T-helper 17 cell (primary cell): ENCODE measurements at places on chromosomes 2 and 18.
A peak's percentile ranks its signal among the peaks of the same experiment; 100 is the strongest.

DNA sequence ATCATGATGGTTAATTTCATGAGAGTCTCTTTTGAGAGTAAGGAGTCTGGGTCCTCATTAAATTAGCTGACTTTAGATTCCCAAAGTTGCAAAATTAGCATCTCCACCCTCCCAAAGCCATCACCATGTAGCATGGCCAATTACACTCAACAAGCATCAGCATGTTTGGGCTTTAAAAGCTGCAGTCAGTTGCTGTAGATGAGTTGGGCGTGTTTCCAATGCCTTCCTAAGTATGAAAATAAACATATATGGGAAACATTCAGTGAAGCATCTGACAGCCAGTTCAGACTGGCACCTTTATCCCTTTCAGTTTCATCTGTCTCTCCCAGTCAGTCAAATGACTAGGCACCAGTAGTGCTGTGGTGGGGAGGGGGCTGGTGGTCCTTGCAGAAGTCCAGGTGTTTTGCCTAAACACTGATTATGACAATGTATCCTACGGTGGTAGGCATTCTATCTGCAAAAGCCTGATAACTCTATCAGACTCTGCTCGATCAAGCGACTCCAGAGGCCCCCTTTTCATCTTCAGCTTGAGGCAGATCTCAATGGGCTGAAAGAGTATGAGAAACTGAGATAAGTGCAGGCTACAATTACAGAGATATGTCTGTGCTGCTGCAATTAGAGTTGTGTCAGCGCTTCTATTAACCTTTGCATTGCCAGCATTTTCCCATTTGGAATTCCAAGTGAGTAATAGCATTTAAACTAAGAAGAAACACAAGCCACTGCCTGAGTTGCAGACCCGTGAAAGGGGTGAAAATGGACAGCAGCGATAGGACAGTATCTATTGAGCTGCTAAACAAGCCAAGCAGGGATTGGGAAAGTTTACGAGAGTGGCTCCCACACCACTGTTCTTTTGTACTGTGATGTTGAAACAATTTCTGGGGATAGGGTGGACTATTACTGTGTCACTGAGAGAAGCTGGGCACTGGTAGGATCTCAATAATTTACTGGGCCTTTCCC, 67.3 kb upstream of the SPOPL start:
- H3K27me3 ChIP-seq, result no peaks in the 10 kb centered on the region
- H3K36me3 ChIP-seq, result no peaks in the 10 kb centered on the region

- H3K27ac ChIP-seq, result peak overlapping the region; percentile 100
- no peak for DNase-seq
- peaks cover 38% of the 10 kb centered on the region for H3K4me1 ChIP-seq
- peaks cover 4% of the 10 kb centered on the region for H3K36me3 ChIP-seq
Measured at GRCh38 chr18:3055816-3056215, 42.9 kb upstream of the LPIN2 start.

DNA sequence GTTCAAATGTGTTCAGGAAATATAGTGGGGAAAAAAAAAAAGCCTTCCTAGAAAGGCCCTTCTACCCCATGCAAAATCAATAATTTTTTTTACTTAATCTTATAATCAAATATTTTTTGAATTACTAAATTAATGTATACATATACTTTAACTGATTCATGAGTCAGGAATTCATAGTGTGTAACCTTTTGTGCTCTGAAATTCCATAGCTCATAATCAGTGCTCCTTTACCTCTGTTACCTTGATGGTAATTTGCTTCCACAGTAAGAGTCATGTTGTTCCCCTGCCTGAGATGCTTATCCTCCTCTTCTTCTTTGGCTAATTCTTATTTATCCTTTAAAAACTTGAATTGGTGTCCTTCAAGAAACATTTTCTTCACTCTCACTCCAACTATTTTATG, 414.2 kb downstream of the THSD7B start:
- H3K4me1 ChIP-seq, result no peaks in the 10 kb centered on the region
- no peaks in the 10 kb centered on the region for H3K27me3 ChIP-seq
- no peak for DNase-seq
- no peak overlapping the region for H3K4me3 ChIP-seq
- H3K36me3 ChIP-seq, result no peaks in the 10 kb centered on the region

GRCh38 chr2:201414099-201415023, 36.9 kb downstream of the TRAK2 start:
- H3K4me1 ChIP-seq, result peaks cover 21% of the 10 kb centered on the region
- no peak for DNase-seq
- H3K4me3 ChIP-seq, result no peak overlapping the region
- H3K27me3 ChIP-seq, result no peaks in the 10 kb centered on the region
- no peak overlapping the region for H3K27ac ChIP-seq
- peaks cover 2% of the 10 kb centered on the region for H3K36me3 ChIP-seq

DNA sequence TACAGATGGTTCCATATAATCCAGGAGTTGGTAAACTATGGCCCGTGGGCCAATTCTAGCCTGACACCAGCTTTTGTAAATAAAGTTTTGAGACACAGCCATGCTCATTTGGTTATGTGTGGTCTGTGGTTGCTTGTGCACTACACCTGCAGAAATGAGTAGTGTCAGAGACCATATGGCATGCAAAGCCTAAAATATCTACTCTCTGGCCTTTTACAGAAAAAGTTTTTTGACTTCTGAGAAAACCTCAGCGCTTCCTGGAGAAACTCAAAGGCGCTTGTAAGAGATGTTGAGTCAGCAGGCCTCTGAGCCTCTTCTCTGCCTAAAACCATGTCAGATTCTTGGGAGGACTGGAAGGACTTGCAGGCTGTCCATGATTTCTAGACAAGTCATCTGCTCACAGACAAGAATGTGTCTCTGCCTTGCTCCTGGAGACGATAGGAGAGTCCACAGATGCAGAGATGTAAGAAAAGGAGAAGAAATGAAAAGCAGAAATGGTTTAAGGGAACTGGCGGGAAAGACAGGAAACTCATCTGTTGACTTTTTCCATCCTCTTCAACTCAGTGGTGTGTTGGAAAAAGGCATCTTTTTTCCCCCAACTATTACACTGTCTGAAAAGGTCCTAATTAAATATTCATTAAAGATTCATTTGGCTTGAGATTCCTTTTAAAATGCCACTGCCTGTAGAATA, 5.2 kb downstream of the TTC39C start:
- H3K27ac ChIP-seq, result peak overlapping the region; percentile 97
- DNase-seq, result no peak
- H3K27me3 ChIP-seq, result no peaks in the 10 kb centered on the region
- H3K36me3 ChIP-seq, result peaks cover 11% of the 10 kb centered on the region
- peak overlapping the region; percentile 97 for H3K4me3 ChIP-seq
- peaks cover 71% of the 10 kb centered on the region for H3K4me1 ChIP-seq

- DNase-seq, result no peak
- H3K4me1 ChIP-seq, result peaks cover 8% of the 10 kb centered on the region
- H3K4me3 ChIP-seq, result no peak overlapping the region
- H3K27me3 ChIP-seq, result peaks cover 31% of the 10 kb centered on the region
- H3K36me3 ChIP-seq, result no peaks in the 10 kb centered on the region
Measured at GRCh38 chr2:85811180-85812093, 57.6 kb downstream of the ATOH8 start.

GRCh38 chr2:7730449-7730848, 813.2 kb downstream of the RNF144A start:
- no peaks in the 10 kb centered on the region for H3K36me3 ChIP-seq
- DNase-seq, result no peak
- H3K4me1 ChIP-seq, result peaks cover 20% of the 10 kb centered on the region
- H3K27ac ChIP-seq, result peak overlapping the region; percentile 94
- peak overlapping the region; percentile 83 for H3K4me3 ChIP-seq
- peaks cover 5% of the 10 kb centered on the region for H3K27me3 ChIP-seq

GRCh38 chr2:225025917-225026571, 16.2 kb downstream of the DOCK10 start:
- no peaks in the 10 kb centered on the region for H3K27me3 ChIP-seq
- H3K4me3 ChIP-seq, result peak overlapping the region; percentile 81

DNA sequence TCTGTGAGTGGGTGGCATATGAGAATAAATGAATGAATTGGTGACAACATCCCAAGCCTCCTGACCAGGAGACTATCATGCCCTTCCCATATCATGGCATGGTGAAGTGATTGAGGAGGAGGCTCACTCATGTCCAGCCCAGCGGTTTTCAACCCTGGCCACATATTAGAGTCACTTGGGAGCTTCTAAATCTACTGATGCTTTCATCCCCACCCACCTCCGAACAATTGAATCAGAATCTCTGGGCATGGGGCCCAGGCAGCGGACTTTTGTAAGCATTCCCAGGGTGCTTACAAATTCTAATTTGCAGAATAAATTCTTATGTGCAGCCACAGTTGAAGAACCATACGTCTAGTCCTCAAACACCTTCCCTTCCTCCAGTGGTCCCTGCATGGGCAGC, 81.7 kb upstream of the SEC11C start:
- peaks cover 47% of the 10 kb centered on the region for H3K27me3 ChIP-seq
- no peak for DNase-seq
- no peaks in the 10 kb centered on the region for H3K4me1 ChIP-seq
- peaks cover 5% of the 10 kb centered on the region for H3K36me3 ChIP-seq
